ENCODE measurements at places on chromosomes 1 and 21. TPM values are rescaled to one million over a fixed set of nuclear protein-coding genes. Genes with fewer than 3 reads are reported as not detected.

Gene PLPP3
- total RNA-seq, result 251 TPM

Gene APP
- 315 TPM for total RNA-seq

Gene TESK2
- 1.2 TPM for total RNA-seq

Gene NPL
- 5.1 TPM for total RNA-seq

Gene RALGPS2
- 181 TPM for total RNA-seq

Gene SYCP1
- not detected for total RNA-seq

Gene RAP1GAP
- total RNA-seq, result not detected

Gene CD5L
- total RNA-seq, result not detected

Gene SERPINC1
- total RNA-seq, result not detected

Gene NBL1
- 62.9 TPM for total RNA-seq

Gene PCBP3
- total RNA-seq, result 15.1 TPM

Gene NEGR1
- total RNA-seq, result 5.5 TPM

Gene UMODL1
- total RNA-seq, result not detected

Gene FMO3
- 0.20 TPM for total RNA-seq

Gene TNFRSF25
- 3.1 TPM for total RNA-seq

Gene MPZ
- 1.8 TPM for total RNA-seq

Gene TMPRSS15
- total RNA-seq, result not detected

Gene C4BPA
- total RNA-seq, result not detected

Gene C1orf74
- total RNA-seq, result 2.6 TPM

Gene ANKRD34A
- total RNA-seq, result 2.0 TPM

Gene RASAL2
- 30.3 TPM for total RNA-seq

Gene DPH2
- total RNA-seq, result 20.7 TPM

Gene ISG20L2
- total RNA-seq, result 25.0 TPM

Gene CLCA4
- not detected for total RNA-seq

Gene PODN
- total RNA-seq, result 5.1 TPM

Gene TGFB2
- total RNA-seq, result 0.78 TPM

Gene HNRNPCL1
- not detected for total RNA-seq

Gene RASSF5
- 1.8 TPM for total RNA-seq

Gene FAM72C
- total RNA-seq, result under 0.01 TPM

Gene FCRLB
- total RNA-seq, result 5.5 TPM

Gene USH2A
- total RNA-seq, result not detected

Gene NKAIN1
- total RNA-seq, result 0.59 TPM

Gene CD101
- total RNA-seq, result 0.20 TPM

Gene BACE2
- total RNA-seq, result 16.4 TPM

Gene CFH
- 23.5 TPM for total RNA-seq

Gene TMEM54
- total RNA-seq, result 31.2 TPM

Gene SPRR4
- not detected for total RNA-seq
